SJCRH30 (cell line): ENCODE measurements at places on chromosomes 3 and 15. TPM values are rescaled to one million over a fixed set of nuclear protein-coding genes. Genes with fewer than 3 reads are reported as not detected.

DNA sequence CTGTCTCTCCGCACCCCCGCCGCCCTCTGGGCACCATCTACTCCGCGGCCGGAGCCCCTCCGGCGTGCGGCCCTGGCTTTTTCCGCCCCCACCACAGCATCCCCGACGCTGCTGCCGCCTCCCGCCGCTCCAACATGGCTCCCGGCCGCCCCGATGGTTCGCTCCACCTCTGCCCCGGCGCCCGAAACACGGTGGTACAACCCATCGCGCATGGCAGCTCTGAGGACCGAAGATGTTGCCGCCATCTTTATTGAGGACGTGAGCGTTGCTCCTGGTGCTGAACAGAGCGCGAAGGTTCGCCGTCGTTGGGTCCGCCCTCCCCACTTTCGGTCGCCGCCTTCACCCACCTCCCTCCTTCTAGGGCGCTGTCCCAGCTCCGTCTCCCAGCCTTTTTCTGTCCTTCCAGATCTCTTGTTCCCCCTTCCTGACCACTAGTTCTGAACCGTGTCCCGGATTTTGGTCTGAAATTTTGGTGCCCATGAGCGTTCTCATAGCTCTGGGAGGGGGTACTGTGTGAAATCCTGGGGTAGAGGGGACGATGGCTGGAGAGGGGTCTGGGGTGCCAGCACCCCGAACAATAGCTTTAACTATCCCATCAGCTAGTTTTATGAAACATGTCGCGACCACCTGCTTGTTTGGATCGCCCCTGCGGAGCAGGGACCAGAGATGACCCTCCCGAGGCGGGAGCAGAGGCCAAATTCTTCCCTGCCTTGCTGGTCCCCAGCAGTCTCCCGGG, at the start of gene CELSR3:
TSS of gene CELSR3 (minus strand) at position 134 of the 736 bp plus-strand sequence. CDS start 252 bp downstream, outside the sequence.
- no peaks in the 10 kb centered on the region for H3K27me3 ChIP-seq
- no peak for DNase-seq
- H3K27ac ChIP-seq = peak within 1 kb of the TSS; percentile 76
- H3K36me3 ChIP-seq = no peaks in the 10 kb centered on the region
- no peaks in the 10 kb centered on the region for H3K4me1 ChIP-seq

GRCh38 chr15:84648539-84648938, 5.5 kb downstream of the WDR73 start:
- H3K27ac ChIP-seq = no peak overlapping the region
- H3K4me1 ChIP-seq = peaks cover 3% of the 10 kb centered on the region; the same call in 1 of the 2 replicates
- peaks cover 41% of the 10 kb centered on the region for H3K36me3 ChIP-seq
- H3K27me3 ChIP-seq = no peaks in the 10 kb centered on the region

- DNase-seq = no peak
- no peaks in the 10 kb centered on the region for H3K27me3 ChIP-seq
- H3K36me3 ChIP-seq = no peaks in the 10 kb centered on the region
- H3K27ac ChIP-seq = no peak overlapping the region
- no peak overlapping the region for H3K4me3 ChIP-seq
Observed at GRCh38 chr3:138888560-138888959, 53.8 kb upstream of the PIK3CB start.

GRCh38 chr15:26759986-26760385, 12.9 kb downstream of the GABRB3 start:
- DNase-seq = peak; percentile 69
- H3K27ac ChIP-seq = no peak overlapping the region
- no peak overlapping the region for H3K4me3 ChIP-seq
- no peaks in the 10 kb centered on the region for H3K27me3 ChIP-seq
- no peaks in the 10 kb centered on the region for H3K36me3 ChIP-seq

- H3K27ac ChIP-seq = no peak overlapping the region
- no peak for DNase-seq
- H3K4me3 ChIP-seq = no peak overlapping the region
- H3K27me3 ChIP-seq = no peaks in the 10 kb centered on the region
- H3K4me1 ChIP-seq = no peaks in the 10 kb centered on the region
- H3K36me3 ChIP-seq = peaks cover 9% of the 10 kb centered on the region; the same call in 1 of the 2 replicates
Observed at GRCh38 chr3:111112913-111113312, 41.3 kb downstream of the NECTIN3 start.

GRCh38 chr3:56923526-56924224, 121.9 kb upstream of the ARHGEF3 start:
- H3K4me1 ChIP-seq = peaks cover 21% of the 10 kb centered on the region
- H3K36me3 ChIP-seq = no peaks in the 10 kb centered on the region
- no peak overlapping the region for H3K27ac ChIP-seq
- no peak overlapping the region for H3K4me3 ChIP-seq

DNA sequence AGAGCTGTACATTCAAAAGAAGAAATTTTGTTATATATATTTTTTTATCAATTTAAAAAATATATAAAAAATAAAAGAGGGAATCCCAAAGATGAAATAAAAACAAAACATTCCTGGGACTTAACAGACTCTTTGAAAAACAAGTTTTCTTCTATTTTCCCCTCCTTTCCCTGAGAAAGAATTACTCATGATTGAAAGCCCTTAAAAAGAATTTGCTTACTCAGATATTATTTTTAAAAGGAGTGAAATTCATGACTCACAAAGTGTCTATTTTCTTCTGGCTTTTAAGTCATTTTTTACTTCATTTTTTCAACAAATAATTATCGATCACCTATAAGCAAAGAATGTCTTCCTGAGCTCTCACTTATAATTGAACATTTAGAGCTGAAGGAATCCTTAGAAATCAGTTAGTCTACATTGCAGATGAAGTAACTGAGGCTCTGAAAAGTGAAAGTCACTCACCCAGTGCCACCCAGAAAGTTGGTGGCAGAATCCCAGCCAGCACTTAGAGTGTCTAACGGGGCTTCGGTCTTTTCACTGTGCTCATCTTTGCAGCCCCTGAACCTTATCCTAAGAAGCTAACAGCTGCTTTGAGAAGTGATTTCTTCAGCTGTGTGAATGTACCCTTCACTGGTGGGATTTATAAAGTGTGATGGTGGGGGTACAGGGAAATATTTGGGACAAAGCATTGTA, 42.5 kb upstream of the NUDT16 start:
- H3K27ac ChIP-seq = no peak overlapping the region
- no peaks in the 10 kb centered on the region for H3K36me3 ChIP-seq
- DNase-seq = no peak
- H3K4me1 ChIP-seq = no peaks in the 10 kb centered on the region
- H3K4me3 ChIP-seq = no peak overlapping the region
- H3K27me3 ChIP-seq = no peaks in the 10 kb centered on the region; the same call in 1 of the 2 replicates

- no peak overlapping the region for H3K4me3 ChIP-seq
- DNase-seq = no peak
- H3K27me3 ChIP-seq = no peaks in the 10 kb centered on the region
- H3K4me1 ChIP-seq = no peaks in the 10 kb centered on the region
- H3K36me3 ChIP-seq = no peaks in the 10 kb centered on the region
- no peak overlapping the region for H3K27ac ChIP-seq
Observed at GRCh38 chr3:46059432-46059831, 32.1 kb upstream of the XCR1 start.

GRCh38 chr3:57972531-57973111, 35.6 kb upstream of the FLNB start:
- no peaks in the 10 kb centered on the region for H3K36me3 ChIP-seq
- no peak for DNase-seq
- no peak overlapping the region for H3K4me3 ChIP-seq
- peaks cover 10% of the 10 kb centered on the region for H3K4me1 ChIP-seq
- H3K27me3 ChIP-seq = no peaks in the 10 kb centered on the region
- H3K27ac ChIP-seq = no peak overlapping the region

DNA sequence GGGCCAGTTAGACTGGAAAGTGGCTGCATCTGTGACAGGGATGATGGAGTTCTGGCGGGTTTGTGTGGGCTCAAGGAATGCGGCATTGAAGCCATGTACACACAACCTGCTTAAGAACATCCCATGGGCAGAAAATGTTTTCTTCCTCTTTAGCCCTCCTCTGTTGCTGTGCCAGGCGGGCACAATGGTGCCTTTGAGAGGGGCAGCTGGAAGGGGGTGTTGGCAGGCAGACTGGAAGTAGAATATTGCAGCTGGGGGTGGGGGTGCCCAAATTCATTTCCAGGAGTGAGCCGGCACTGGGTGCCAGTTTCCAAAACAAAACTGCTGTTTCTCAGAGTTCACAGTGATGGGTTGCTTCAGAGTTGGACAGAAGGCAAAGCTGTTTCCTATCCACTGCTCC, 91.8 kb upstream of the ETV5 start:
- H3K4me1 ChIP-seq = no peaks in the 10 kb centered on the region
- no peaks in the 10 kb centered on the region for H3K27me3 ChIP-seq
- no peak overlapping the region for H3K4me3 ChIP-seq
- no peak overlapping the region for H3K27ac ChIP-seq

- no peaks in the 10 kb centered on the region for H3K36me3 ChIP-seq
- H3K4me1 ChIP-seq = peaks cover 21% of the 10 kb centered on the region
- H3K27me3 ChIP-seq = no peaks in the 10 kb centered on the region
Observed at GRCh38 chr15:64288999-64289398, 67.0 kb downstream of the CSNK1G1 start.

DNA sequence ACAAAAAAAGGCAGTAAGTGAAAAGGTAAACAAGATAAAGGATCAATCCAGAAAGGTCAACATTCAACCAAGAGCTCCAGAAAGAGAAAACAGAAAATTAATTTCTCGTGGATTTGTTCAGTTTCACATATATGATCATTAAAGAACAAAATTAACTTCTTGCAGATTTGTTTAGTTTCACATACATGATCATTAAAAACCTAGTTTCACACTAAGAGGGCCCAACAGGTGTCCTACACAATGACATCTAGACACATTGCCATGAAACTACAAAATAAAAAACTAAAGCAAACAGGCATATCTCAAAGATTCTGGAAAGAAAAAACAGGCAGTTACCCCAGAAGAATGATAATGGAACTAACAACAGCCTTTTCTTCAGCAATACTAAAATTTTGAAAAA, 22.1 kb downstream of the PHC3 start:
- no peaks in the 10 kb centered on the region for H3K4me1 ChIP-seq
- H3K36me3 ChIP-seq = peaks cover 51% of the 10 kb centered on the region
- H3K4me3 ChIP-seq = no peak overlapping the region
- DNase-seq = no peak
- H3K27me3 ChIP-seq = no peaks in the 10 kb centered on the region

DNA sequence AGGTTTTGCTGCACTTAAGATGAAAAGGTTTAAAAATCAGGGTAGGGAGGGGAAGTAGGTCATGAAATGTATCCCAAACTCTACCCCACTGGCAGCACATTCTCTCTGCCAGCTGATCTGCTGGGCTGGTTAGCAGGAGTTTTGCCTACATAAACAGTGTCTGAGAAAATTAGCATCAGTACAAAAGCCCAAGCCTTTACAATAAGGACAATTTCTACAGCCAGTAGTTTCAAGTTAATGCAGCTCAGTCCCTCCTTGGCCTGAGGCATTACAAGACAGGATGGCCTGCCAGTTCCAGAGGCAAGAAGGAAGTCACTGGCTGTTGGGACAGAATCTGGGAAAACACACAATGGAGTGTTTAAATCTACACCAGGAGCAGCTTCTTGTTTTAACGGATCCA, 32.8 kb downstream of the NCEH1 start:
- DNase-seq = no peak
- no peak overlapping the region for H3K27ac ChIP-seq
- no peaks in the 10 kb centered on the region for H3K4me1 ChIP-seq
- no peaks in the 10 kb centered on the region for H3K36me3 ChIP-seq

DNA sequence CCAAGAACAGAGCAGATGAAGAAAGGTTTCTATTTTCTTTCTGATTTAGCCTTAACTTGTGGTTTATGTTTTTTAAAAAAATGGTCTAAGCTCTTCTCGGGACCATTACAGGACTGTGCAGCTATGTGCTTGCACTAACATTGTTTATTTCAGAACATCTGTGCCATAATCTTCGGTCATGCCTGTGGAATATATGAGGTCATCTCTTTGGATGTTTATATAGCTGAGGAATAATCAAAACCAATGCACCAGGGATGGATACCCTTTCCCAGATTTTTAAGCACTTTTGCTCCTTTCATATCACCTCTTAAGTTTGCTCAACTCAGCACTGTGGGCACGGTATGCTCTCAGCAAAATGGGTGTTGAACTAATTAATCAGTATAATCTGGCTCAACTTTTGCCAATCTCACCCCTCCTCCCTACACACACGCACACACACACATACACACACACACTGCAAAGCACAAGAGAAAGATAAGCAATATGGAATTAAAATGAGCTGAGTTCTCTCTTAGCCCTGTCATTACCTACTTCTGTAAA, 268.5 kb upstream of the TMC3 start:
- H3K27me3 ChIP-seq = no peaks in the 10 kb centered on the region
- peaks cover 39% of the 10 kb centered on the region for H3K4me1 ChIP-seq
- peak overlapping the region; percentile 34 for H3K4me3 ChIP-seq
- peak; percentile 69 for DNase-seq
- peak overlapping the region; percentile 96 for H3K27ac ChIP-seq

DNA sequence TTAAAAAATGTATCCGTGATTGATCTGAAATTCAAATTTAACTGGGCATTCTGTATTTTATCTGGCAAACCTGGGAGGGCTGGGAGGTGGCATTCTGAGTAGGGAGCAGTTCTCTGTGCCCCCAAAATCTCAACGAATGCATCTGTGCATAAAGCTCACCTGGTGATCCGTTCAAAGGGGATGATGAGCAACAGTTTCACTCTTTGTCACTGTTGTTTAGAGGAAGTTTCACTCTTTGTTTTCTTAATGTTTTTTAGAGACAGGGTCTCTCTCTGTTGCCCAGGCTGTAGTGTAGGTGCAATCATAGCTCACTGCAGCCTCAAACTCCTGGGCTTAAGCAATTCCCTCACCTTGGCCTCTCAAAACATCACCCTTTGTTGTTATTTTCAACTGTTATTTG, 186.7 kb downstream of the SSR3 start:
- no peak overlapping the region for H3K27ac ChIP-seq
- no peaks in the 10 kb centered on the region for H3K4me1 ChIP-seq
- H3K27me3 ChIP-seq = no peaks in the 10 kb centered on the region
- no peak for DNase-seq

DNA sequence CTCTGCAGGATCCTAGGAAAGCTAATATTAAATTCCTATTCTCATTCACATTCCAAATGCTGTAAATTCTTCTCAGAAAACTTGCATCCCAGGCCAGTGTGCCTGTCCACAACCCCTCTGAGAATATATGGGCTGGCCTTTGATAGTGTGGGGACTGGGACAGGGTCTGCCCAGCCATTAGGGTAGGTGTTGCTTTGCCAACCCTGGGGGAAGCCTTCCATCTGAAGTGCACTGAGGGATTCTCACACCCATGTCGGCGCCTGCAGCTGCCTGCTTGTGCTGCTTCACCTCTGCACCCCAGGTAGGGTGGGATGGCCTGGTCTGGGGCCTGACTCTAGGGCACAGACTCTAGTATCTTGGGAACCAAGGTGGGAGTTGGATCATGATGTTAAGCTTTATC, 15.2 kb upstream of the EXOG start:
- no peaks in the 10 kb centered on the region for H3K4me1 ChIP-seq
- no peaks in the 10 kb centered on the region for H3K27me3 ChIP-seq
- H3K36me3 ChIP-seq = no peaks in the 10 kb centered on the region; the same call in 1 of the 2 replicates
- DNase-seq = no peak

GANC gene
- total RNA-seq = 20.2 and 20.3 TPM in 2 replicates

RAP2B gene
- total RNA-seq = 13.7 and 13.9 TPM in 2 replicates

EPHA3 gene
- 0.94 and 1.1 TPM in 2 replicates for total RNA-seq

WDR93 gene
- not detected in 2 replicates for total RNA-seq

FGF7 gene
- total RNA-seq = 28.8 and 31.2 TPM in 2 replicates

PRRT3 gene
- 1.3 and 2.1 TPM in 2 replicates for total RNA-seq

ENTPD3 gene
- not detected in 2 replicates for total RNA-seq

GHRL gene
- total RNA-seq = not detected in 2 replicates

IL17RE gene
- total RNA-seq = 0.05 and 0.12 TPM in 2 replicates

CCDC80 gene
- 14.5 and 18.0 TPM in 2 replicates for total RNA-seq

FYCO1 gene
- 6.5 and 7.2 TPM in 2 replicates for total RNA-seq

SAMMSON gene
- 0.08 TPM in 1 of 2 replicates, not detected in the other for total RNA-seq

SKOR1 gene
- 3.1 and 4.5 TPM in 2 replicates for total RNA-seq
